ENCODE measurements at places on chromosomes 1 and 21.

GRCh38 chr1:114156538-114157274 is 3.0 kb upstream of the SYT6 start:
- no peak overlapping the region for H3K27ac ChIP-seq
- DNase-seq: peak; percentile 35
- H3K4me3 ChIP-seq: no peak overlapping the region

GRCh38 chr1:179785031-179785431 is 41.9 kb downstream of the FAM163A start:
- no peak overlapping the region for H3K27ac ChIP-seq
- no peak for DNase-seq
- H3K4me1 ChIP-seq: peaks cover 22% of the 10 kb centered on the region
- no peaks in the 10 kb centered on the region for H3K27me3 ChIP-seq
- no peaks in the 10 kb centered on the region for H3K36me3 ChIP-seq

DNA sequence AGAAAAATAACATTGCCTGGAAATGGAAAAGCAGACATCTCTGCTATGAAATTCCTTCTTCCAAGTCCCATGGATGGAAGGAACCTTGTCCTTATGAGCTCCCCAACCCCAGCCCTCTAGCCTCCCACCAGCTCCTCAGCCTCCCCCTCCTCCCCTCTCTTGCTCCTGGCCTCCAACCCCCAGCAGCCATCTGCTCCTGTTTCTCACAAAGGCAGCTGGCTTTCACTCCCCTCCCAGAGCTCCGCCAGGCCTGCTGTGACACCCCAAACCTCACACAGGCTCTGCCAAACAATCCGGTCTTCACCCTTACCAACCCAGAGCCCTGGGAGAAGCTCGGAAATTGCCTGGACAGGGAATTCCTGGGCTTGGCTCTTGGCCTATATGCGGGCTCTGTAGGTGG is 69.2 kb downstream of the KLHDC7A start:
- DNase-seq: no peak
- peaks cover 19% of the 10 kb centered on the region for H3K4me1 ChIP-seq
- H3K36me3 ChIP-seq: no peaks in the 10 kb centered on the region

DNA sequence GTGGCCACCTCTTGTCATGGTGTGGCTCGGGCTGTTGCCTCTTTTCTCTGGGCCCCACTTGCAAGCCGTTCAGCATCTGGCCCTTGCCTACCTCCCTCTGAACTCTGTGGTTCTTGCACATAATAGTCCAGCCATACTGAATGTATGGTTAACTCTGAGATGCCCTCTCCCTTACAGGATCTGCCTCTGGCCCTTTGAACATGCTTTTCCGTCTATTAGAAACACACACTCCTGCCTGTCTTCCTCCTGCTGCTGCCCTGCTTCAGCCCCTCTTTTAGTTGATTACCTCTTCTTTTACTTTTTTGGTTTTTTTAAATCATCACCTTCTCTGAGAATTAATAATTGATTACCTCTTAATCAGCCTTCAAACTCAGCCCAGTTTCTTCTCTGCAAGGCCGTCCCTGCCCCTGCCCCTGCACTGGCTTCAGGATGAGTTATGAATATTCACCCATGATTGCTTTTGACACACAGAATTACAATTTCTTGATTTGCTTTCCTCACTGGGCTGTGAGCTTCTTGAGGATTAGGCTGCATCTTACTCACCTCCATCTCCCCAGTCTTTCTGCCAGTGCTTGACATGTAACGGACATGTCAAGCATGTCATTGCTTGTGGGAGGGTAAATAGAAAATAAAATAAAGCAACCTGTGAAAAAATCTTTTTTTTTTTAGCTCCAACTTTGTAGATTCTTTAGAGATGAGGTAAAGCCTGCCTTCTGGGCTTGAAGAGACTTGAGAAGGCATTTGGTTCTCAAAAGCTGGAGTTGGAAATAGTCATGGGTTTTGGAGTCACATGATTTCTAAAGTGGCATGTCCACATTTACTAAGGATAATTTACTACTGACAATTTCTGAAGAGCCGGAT is 158.3 kb downstream of the PLXNA2 start:
- no peak overlapping the region for H3K27ac ChIP-seq
- H3K4me1 ChIP-seq: peaks cover 26% of the 10 kb centered on the region
- H3K4me3 ChIP-seq: no peak overlapping the region
- no peak for DNase-seq

GRCh38 chr1:76961181-76961819 is 94.0 kb downstream of the ST6GALNAC5 start:
- H3K36me3 ChIP-seq: peaks cover 37% of the 10 kb centered on the region
- H3K27me3 ChIP-seq: no peaks in the 10 kb centered on the region
- H3K4me3 ChIP-seq: no peak overlapping the region
- DNase-seq: no peak
- H3K4me1 ChIP-seq: peaks cover 30% of the 10 kb centered on the region

GRCh38 chr1:218101409-218101808 is 183.7 kb upstream of the RRP15 start:
- no peak for DNase-seq
- H3K4me1 ChIP-seq: peaks cover 5% of the 10 kb centered on the region
- no peak overlapping the region for H3K27ac ChIP-seq
- H3K4me3 ChIP-seq: no peak overlapping the region
